ENCODE measurements at places on chromosomes 7 and 10.
A peak's percentile ranks its signal among the peaks of the same experiment; 100 is the strongest.

DNA sequence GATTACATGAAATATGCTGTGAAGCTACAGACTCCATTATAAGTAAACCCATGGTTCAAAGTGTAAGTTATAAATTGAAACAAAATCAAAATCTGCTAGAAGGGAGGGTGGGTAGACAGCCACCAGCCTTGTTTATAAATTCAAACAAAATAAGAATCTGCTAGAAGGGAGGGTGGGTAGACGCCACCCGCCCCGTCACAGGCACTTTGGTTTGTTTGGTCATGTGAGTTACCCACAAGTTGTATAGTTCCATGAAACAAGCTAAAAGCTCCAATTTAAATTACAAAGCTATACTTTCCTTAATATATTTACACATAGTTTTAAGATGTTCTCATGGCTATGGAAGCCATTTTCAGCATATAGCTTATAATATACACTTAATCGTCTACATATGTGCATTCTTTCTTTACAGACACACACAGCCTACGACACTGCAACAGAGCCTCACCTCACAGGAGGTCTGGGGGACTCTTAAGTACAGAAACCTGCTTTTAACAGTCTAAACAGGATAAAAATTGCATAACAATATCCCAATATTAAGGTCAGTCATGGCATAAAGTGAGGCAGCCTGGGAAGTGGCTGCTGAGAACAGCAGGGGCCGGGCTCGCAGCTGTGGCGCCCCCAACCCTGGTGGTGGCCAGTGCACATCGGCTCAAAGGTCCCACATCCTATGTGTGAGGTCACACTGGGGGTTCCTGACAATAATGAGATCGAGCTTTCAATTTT lies 28.1 kb upstream of the NCAPG2 start:
- no peak for DNase-seq

- DNase-seq: no peak
Measured at GRCh38 chr10:72336259-72337038, 18.3 kb downstream of the DNAJB12 start.

DNA sequence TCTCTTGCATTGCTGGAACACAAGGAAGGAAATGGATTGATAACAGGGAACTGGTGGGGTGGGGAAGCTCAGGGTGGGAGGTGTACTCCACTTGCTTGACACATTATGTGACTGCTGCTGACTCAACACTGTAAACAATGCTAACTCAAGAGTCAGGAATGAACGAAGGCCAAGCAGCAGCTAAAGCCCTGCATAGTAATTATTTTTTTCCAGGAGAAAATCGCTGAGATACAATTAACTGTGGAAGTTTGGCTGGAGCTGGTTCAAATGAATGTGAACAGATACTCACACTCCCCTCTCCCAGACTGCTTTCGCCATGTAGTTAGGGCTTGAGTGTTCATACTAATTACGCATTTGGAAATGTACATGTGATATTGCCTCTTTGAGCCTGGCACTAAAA lies 170.9 kb upstream of the AOAH start:
- no peak for DNase-seq

- peak; percentile 30 for DNase-seq
Measured at GRCh38 chr7:76260171-76260703, 42.2 kb upstream of the HSPB1 start.

DNA sequence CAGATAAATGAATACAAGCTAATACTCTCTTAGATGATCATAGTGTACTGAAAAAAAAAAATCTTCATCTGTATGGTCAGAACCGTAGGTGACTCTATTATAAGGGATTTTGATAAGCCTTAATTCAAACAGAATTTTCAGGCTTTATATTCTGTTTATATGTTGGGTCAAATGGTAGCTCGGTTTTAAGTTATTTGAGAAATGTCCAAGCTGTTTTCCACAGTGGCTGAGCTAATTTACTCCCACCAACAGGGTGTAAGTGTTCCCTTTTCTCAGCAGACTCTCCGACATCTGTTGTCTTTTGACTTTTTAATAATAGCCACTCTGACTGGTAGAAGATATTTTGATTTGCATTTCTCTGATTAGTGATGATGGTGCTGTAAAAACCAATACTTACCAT lies 328.8 kb upstream of the MAGI2 start:
- DNase-seq: no peak

- DNase-seq: no peak
Measured at GRCh38 chr10:90112681-90113080, 411.3 kb downstream of the KIF20B start.

GRCh38 chr7:35565927-35566326 lies 129.0 kb downstream of the HERPUD2 start:
- DNase-seq: no peak

DNA sequence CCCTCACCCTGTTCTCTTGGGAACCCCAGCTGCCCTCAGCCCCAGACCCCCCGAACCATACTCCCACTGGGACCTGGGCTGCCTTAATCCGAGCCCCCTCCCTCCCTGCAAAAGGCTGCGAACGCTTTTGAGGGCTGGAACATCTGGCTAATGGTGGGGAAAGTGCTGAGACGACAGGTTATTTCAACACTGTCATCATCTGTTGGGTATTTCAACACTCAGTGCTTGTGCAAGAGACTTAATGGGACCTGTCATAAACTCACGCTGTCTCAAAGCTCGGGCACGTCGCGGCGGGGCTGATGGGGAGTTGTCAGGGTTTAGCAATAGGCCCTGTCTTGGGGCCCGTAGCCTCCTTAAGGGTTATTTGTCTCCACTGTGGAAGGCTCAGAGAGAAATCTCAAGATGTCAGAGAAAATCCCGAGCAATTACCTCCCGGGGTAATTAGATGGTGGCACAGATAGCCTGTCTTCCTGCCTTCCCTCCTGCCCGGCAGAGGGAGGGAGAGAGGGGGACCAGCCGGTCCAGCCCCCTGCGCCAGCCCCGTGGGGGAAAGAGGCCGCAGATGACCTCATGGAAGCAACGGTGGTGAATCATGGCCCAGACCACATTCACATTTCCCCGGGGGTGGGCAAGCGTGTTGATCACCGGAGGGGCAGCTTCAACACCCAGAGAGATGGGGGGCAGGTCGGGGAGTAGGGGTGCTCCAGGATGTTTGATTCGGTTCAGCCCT lies 88.7 kb upstream of the MYL10 start:
- no peak for DNase-seq

- DNase-seq: no peak
Measured at GRCh38 chr7:80135309-80136104, 876 bp downstream of the GNAI1 start.

DNA sequence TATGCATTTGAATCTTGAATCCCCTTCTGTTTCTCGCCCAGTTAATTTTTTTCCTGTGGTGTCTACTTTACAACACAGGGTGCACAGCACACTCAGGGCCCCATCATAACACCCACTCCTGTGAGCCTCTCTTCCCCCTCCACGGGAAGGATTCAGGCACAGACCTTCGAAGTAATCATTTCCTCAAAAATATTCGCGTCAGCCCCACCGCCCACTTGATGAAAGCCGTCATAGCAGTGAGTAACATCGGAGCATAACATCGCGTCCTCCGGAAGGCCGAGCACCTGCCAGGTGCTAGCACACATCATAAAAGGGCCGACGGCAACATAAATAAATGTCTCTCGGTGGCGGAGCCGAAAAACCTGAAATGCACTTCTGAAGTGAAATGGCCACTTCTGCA lies 201.7 kb upstream of the ADARB2 start:
- DNase-seq: peak; percentile 84

DNA sequence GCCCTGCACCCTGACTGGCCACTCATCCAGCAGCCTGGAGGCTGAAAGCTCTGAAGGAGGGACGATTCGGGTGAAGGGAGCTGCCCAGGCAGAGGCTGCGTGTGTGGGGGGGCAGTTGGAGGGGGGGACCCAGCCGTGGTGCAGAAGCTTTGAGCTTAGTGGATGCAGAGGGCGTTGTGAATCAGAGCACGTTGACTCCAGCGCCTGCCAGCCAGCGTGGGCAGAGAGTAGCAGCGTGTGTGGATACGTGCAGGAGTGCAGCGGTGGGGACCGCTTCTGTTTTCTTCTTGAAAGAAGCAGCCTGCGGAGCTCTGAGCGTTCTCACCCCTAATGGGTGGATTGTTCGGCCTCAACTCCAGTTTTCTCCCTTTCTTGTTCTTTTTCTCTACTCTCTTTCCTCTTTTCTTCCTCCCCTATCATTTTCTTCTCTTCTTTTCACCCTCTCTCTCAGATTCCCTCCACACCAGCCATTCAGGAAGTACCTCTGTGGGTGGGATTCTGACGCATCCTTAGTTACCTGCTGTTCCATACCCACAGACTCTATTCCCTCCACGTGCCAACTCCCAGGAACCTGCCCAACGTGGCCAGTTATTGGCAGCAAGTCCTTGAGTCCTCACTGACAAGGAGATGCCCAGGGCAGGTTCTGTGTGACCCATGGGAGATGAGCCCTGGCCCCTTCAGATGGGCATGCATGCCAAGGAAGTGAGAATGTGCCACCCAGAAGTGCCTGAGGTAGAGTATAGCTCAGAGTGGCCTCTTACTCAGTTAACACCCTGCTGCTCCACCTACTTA lies 47.4 kb downstream of the SORCS3 start:
- DNase-seq: no peak

DNA sequence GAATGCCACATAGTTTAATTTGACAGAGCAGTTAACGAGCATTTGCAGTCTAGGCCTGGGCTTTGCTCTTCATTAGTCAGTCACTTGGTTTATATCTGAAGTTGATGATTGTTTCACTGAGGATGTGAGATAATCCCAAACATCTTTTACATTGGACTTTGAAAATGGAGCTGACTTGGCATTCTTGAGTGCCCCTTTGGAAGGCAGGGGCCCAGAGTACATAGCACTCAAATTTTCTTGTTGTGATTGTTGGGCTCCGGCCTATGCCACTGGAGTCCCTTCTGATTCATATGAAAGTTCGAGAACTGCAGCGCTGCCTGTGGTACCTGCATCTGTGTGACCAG lies 21.9 kb downstream of the DNAJB6 start:
- DNase-seq: no peak

GRCh38 chr7:106720641-106721040 lies 59.7 kb upstream of the CCDC71L start:
- DNase-seq: no peak

DNA sequence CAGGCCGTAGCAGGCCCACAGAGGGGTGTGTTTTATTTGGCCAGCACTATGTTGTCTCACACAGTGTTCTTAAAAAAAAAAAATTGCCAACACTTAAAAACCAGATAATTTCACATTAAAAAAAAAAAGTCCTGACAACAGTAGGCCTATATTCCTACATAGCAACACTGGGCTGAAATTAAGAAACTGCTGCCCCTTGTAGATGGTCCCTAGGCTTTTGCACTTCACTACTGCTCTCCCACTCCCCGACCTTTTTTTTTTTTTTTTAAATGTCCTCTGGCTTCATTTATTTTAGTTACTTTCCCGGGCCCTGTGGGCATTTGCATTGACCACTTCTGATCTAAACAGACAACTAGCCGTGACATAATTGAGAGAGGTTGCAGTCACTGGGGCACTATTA lies 36.0 kb downstream of the SPAG6 start:
- DNase-seq: no peak

GRCh38 chr7:16648551-16648950 lies 2.6 kb downstream of the BZW2 start:
- no peak for DNase-seq

- no peak for DNase-seq
Measured at GRCh38 chr10:1034758-1035157, 9.1 kb upstream of the IDI2 start.

DNA sequence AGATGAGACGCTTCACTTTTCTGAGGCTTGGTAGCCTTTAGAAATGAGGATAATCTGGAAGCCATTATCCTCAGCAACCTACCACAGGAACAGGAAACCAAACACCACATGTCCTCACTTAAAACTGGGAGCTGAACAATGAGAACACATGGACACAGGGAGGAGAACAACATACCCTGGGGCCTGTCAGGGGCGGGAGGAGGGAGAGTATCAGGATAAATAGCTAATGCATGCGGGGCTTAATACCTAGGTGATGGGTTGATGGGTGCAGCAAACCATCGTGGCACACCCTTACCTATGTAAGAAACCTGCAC lies 48.9 kb downstream of the LRGUK start:
- no peak for DNase-seq

DNA sequence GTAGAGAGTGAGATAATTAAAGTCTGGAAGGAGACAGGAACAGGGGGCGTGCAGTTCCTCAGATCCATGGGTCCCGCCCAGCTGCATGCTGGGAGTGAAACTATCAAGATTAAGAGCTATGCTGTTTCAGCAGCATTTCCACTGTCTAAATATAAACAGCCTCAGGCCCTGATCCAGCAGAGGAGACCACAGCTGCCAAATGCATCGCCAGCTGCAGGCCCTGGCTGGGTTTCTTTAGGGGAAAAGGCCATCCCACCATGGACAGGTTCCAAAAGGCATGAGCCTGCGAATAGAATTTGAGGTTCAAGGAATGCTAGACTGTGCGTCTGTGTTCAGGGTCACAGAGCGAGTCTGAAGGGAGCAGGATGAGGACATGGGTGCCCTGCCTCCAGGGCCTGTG lies 411.4 kb downstream of the PAXIP1 start:
- DNase-seq: no peak

GRCh38 chr10:78567680-78568455 lies 500.9 kb upstream of the ZMIZ1 start:
- DNase-seq: no peak

DNA sequence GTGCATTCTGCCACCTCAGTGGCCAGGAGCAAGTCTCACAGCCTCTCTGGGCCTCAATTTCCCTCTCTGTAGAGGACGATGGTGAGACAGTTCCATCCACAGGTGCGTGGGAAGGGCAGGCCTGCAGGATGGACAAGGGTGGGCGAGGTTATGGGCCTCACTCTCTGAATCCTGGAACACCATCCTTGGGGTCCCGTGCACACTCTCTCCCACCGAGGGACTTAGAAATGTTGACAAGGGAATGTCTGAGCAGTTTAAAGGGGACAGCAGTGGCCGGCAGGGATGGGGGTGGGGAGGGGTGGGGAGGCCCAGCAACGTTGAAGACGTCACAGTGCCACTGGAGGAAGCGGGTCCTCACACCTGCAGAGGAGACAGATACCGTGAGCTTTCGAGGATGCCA lies 111.5 kb downstream of the FOXL3 start:
- DNase-seq: no peak

- peak; percentile 35 for DNase-seq
Measured at GRCh38 chr7:23680414-23681405, 711 bp downstream of the FAM221A start.

DNA sequence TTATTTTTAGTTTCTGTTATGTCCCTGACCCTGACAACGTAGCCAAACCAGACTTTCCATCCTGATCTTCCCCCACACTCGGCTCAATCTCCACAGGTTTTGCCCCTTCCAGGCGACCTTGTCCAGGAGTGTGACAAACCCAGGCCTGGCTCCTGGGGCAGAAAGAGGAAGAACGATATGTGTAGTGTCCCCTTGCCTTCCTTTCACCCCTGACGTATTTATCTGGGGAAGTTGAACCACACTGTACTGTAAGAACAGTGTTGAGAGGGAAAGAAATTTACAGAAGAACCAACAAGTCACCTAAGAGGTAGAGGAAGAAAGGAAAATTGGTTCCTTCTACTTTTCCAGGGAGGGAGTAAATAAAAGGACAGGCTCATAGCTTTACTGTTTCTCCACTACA lies 158.0 kb downstream of the VTI1A start:
- no peak for DNase-seq

DNA sequence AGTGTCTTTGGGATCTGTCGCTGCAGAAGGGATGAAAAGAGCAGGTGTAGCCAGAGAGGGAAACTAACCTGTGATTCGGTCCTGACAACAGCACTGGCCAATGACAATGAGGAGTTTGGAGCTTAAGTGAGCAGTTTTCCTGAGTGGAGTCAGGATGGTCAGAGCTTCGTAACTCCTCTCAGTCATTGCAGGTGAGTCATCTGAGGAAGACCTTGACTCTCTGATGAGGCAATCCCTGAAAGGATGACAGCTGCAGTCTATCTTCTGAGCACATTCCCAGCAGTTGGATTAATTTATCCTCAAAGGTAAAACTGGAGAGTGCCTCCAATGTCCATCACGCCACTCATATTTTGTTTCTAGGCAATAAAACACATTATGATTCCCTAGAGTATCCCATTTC lies 401.9 kb downstream of the POM121L12 start:
- no peak for DNase-seq
